ENCODE measurements at places on chromosomes 2 and 18.

DNA sequence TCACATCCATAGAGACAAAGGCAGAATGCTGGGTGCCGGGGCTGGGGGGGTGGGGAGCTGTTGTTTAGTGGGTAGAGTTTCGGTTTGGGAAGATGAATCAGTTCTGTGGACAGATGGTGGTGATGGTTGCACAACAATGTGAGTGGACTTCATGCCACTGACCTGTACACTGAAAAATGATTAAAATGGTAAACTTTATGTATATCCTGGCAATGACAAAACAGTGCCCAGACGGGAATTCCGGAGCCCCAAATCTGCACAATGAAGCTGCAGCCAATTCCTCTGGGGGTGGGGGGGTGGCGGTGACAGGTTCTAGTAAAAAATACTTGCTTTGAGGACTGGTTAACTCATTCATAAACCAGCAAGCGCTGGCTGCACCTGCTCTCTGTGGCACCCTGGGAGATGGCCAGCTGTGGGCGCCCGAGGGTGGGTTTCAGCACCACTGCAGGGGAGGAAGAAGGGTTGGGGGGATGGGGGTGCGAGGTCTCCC, 81.8 kb upstream of the HPCAL1 start:
- no peak for DNase-seq

- DNase-seq = no peak
Measured at GRCh38 chr2:40455661-40456060, 3.8 kb upstream of the SLC8A1 start.

GRCh38 chr2:206518997-206519396, 75.7 kb downstream of the ADAM23 start:
- DNase-seq = no peak

DNA sequence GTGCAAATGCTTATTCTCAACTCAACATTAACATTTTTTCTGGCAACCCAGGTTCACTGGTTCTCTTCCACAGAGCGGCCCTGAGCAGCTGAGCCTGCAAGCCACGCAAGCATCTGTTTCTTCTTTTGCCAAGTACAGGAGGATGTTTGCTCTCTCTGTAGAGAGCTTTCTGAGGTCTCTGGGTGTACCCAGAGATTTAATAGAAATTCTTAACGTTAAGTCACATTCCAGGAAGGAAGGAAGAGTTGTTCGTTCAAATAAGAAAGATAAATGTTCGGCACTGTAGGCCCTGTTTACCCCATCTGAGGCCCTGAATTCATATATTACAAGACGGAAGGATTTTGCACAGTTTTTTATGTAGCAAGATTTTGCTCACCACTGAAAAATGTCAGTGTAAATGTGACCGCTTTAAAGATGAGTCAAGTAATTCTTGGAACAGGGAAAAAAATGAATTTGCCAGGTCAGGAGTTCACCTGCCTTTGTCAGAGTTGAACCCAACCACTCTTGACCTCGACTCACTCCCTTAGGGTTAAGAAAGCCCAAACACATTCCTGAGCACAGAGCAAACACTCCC, 30.1 kb downstream of the KCTD18 start:
- no peak for DNase-seq

GRCh38 chr2:95006588-95006987, 18.9 kb upstream of the MAL start:
- DNase-seq = no peak

- no peak for DNase-seq
Measured at GRCh38 chr2:64562148-64562784, 38.1 kb downstream of the AFTPH start.

GRCh38 chr2:151409601-151410484, at the start of gene RIF1:
TSS of gene RIF1 (plus strand) at chr2:151409902. CDS start at chr2:151410424, 522 bp downstream.
- DNase-seq = peak; percentile 55

- no peak for DNase-seq
Measured at GRCh38 chr2:44877417-44877816, 64.1 kb upstream of the SIX3 start.

- no peak for DNase-seq
Measured at GRCh38 chr2:185628985-185629384, 109.6 kb upstream of the FSIP2 start.

DNA sequence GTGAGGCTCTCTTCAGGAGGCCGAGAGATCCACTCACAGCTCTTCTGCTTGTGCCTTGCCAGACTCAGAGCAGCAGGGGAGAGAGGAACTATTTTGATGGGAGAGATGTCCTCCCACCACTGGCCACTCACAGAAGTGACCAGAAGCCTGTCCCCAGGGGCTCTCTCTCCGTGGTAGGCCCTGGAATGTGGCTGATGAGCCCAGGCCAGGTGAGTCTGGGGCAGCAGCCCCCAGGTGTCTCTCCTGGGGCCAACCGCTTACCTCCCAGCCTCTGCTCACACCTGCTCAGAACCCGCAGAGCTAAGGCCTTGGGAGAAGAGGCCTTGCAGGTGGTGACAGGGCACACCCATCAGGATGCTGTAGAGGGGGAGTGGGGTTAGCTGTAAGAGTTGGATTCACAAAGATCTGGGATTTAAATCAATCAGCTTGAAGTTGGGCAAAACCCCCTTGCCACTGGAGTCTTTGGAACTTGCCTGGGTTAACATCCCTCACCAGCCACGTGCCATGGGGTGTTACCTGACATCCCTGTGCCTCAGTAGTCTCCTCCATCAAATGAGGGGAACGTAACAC, 29.1 kb upstream of the ASB18 start:
- DNase-seq = no peak

DNA sequence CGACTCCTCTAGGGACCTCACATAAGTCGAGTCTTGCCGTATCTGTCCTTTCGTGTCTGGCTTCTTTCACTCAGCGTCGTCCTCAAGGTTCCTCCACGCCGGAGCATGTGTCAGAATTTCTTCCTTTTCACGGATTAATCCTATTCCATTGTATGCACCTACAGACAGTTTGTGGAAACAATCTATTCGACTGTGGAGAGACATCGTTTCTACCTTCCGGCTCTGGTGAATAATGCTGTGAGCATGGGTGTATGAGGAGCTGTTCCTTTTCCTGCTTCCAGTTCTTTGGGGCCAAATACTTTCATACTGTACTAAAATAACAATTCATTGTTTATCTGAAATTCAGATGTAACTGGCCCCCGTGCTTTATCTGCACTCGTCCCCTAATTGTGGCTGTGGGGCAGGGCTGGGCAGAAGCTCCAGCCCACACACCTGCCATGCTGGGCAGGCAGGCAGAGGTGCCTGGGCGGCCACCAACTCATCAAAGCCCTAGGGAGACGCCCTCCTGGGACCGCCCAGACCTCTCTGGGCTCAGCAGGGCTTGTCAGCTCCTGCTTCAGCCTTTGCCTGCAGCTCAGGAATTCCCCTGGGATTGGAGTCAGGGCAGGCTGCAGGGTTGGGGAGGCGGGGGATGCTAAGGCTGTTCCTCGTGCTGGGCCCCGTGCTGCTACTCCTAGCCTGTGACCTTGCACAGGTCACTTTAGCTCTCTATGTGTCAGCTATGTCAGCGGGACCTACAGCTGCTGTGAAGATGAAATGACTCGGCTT, 14.5 kb downstream of the GPC1 start:
- DNase-seq = no peak

DNA sequence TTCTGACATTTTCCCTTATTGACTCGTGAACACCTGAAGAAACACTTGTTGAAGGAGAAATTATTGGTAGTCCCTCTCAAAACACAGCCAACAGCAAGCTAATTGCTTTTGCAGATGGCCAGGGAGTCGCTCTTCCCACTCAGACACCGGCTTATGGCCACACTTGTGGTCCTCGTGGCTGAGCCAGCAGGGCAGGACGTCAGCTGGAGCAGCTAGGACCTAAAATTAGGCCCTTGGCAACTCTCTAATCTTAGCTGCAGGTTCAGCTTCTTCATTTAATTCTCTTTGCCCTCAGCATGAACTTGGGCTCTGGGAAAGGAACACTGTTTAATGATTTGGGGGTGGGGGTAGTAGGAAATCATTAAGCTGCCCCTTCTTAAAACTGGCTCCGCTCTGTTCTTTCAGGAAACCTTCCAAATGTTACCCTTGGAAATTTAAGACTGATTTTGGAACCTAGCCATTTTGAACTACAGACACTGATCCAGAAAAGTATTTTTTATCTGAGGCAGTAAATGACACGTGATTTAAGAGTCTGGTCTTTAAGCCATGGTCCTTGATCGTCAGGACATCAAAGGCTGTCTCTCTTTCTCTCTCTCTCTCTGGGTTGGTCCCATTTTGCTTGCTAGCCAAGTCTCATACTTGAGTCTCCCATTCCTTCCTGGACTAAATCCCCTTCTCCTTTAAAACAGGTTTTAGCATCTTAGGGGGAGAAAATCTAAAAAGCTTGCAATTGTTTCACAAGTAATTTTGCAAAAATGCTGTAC, 77.5 kb downstream of the CDK15 start:
- no peak for DNase-seq

GRCh38 chr2:101657787-101658186, 39.7 kb upstream of the MAP4K4 start:
- DNase-seq = no peak

- DNase-seq = no peak
Measured at GRCh38 chr2:23230885-23231284, 154.1 kb upstream of the KLHL29 start.

- no peak for DNase-seq
Measured at GRCh38 chr2:223232896-223233295, 180.9 kb downstream of the KCNE4 start.

DNA sequence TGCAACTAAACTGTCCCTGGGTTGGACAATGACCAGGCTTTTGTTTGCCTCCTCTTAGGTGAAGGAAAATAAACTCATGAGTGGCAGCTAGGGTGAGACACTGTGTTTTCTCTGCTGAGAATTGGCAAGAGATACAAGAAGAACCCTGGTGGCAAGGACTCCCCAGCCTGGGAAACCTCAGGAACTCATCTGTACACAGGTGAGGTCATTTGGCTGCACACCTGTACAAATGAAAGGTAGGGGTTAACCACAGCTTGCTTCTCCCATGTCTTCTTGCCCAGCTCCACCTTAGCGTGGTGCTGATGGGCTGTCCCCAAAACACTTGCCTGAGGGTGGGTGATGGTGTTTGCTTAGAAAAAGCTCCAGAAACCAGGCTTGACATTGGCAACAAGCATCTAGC, 97.2 kb upstream of the FAM136A start:
- no peak for DNase-seq

GRCh38 chr2:15919716-15920434, 20.5 kb upstream of the MYCN start:
- DNase-seq = no peak

- no peak for DNase-seq
Measured at GRCh38 chr18:48643262-48643661, 104.4 kb downstream of the CTIF start.

- DNase-seq = no peak
Measured at GRCh38 chr2:71857636-71858035, 290.0 kb downstream of the CYP26B1 start.

GRCh38 chr2:177604271-177605065, 211.9 kb downstream of the AGPS start:
- no peak for DNase-seq

- no peak for DNase-seq
Measured at GRCh38 chr2:49028101-49028500, 126.2 kb downstream of the FSHR start.

- no peak for DNase-seq
Measured at GRCh38 chr2:217151509-217152206, 291.8 kb upstream of the TNP1 start.

DNA sequence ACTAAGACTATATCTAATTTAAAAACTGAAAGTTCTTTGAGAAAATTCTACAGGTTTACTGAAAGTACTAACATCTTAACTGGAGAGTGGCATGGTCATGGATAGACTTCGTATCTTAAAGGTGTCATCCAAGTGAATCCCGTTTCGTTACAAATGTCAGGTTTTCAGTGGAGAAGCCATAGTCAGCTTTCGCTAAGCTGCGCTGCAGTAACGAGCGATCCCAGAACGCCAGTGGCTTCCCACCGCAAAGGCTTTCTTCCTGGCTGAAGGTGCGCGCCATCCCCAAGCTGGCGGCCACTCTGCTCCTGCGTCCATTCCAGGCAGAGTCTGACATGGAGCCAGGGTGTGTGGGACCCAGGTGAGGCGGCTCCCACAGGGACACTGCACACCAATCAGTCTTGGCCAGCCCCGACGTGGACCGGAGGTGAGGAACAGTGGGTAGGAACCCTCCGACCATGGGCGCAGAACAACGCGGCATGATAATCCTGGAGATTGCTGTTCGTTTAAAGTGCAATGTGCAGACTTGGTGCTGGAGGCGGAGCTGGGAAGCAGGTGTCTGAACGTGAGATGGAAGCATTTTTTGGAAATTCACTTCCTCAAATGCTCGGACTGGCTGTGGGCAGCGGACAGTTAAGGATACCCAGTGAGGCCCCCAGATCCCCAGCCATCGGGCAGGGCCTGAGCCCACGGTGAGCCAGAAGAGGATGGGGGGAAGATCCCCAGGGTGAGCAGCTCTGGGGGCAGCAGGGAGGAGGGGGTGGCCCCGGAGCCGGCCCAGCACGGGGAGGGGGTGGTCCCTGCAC, 27.8 kb upstream of the KCNG2 start:
- DNase-seq = no peak

DNA sequence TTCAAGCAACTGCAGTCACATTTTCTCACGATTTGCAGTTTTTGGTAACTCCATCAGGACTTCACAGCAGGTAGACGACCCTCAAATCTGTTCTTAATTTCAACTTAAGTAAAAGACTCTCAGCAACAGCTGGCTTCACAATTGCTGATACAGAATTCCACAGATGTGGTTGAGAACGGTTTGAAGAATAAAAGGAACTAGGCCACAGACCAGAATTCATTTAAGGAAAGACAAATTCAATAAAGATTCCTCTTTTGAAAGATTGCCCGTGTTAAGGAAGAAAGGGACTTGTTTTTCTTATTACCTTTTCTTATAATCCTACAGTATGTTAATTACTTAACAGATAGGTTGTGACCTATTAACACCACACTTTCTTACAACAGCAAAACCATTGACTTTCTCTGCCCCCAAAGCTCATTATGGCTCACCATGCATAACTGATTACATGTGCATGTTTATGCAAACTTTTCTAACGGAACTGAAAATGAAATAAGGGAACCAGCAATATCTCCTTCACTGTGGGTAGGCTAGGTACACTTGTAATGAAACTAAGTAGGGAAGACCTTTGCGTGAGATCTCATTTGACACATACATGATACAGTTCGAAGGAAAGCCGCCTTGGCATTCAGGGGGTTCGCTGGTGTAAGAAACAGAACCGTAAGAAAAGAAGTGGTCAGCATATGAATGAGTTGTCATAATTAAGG, 4.7 kb upstream of the ZNF516 start:
- no peak for DNase-seq

GRCh38 chr2:84713441-84713840, 167.4 kb downstream of the TRABD2A start:
- no peak for DNase-seq

- DNase-seq = no peak
Measured at GRCh38 chr2:202508686-202509085, 126.1 kb upstream of the FAM117B start.

DNA sequence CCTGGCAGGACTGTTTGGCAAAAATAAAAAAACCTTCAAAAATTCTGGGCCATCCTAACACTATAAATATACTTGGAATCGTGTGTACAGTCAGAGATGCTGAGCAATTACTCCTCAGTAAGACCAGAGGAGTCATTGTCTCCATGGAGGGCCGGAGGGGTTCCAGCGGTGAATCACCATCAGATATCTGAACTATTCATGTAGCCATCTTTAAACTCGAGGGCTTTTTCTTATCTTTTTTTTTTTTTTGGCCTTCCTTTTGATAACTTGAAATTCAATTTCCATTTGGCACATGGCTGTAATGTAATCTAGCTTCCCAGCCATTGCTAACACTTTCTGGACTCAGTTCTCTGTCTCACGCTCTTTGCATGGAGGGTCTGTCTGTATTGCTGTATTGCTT, 7.4 kb upstream of the FHL2 start:
- DNase-seq = no peak
